ENCODE measurements at places on chromosomes 6 and 20. TPM values are rescaled to one million over a fixed set of nuclear protein-coding genes. Genes with fewer than 3 reads are reported as not detected.
A peak's percentile ranks its signal among the peaks of the same experiment; 100 is the strongest.

DNA sequence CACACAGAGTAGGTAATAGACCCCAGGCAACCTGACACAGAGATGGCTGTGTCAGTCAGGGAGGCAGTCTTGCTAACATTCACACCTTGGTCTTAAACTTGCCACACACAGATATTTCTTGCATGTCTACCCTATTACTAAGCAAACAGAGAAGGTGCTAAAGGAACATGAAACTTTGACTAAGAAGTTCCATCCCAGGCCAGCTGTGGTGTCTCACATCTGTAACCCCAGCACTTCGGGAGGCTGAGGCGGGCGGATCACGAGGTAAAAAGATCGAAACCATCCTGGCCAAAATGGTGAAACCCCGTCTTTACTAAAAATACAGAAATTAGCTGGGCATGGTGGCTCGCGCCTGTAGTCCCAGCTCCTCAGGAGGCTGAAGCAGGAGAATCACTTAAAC, 222.4 kb upstream of the JARID2 start:
- peak; percentile 74 for DNase-seq

DNA sequence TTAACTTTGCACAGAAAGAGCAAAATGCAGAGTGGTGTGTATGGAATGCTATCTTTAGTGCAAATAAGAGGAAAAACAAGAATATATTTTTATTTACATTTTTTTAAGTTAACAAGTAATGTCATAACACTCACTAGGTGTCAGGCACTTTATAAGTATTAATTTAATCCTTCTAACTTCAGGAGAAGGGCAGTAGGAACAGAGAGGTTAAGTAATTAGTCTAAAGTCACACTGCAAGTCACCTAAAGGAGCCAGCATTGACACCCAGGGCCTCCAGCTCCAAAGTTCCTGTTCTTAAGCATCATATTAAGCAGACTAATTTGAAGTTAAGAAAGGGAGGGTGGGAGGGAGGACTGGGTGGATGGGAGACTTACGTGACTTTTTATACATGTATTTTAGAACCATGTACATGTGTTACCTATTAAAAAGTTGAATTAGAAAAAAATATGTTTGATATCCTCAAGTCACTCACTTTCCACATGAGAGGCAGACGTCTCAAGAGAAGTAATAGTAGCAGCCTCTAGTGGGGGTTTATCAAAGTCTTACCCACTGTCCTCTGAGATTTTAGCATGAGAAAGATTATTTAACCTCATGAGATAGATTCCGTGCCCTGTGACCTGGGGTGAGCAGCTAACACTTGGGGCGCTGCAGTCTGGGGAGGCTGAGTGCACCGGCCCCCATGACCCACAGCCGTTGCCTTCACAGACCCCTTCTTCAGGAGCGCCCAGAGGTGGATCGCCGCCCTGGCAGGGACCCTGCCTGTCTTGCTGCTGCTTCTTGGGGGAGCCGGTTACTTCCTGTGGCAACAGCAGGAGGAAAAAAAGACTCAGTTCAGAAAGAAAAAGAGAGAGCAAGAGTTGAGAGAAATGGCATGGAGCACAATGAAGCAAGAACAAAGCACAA, 7.0 kb downstream of the BTN3A1 start:
- DNase-seq, result no peak

DNA sequence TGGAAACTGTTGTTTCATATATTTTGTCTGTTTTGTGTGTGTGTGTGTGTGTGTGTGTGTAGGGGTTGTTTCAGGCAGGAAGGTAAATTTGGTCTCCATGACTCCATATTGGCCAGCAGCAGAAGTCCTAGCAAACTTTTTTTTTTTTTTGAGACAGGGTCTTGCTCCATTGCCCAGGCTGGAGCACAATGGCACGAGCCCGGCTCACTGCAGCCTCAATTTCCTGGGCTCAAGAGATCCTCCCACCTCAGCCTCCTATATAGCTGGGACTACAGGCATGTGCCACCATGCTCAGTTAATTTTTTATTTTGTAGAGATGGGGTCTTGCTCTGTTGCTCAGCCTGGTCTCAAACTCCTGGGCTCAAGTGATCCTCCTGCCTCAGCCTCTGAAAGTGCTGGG, 75.8 kb downstream of the PRDM1 start:
- DNase-seq, result no peak

DNA sequence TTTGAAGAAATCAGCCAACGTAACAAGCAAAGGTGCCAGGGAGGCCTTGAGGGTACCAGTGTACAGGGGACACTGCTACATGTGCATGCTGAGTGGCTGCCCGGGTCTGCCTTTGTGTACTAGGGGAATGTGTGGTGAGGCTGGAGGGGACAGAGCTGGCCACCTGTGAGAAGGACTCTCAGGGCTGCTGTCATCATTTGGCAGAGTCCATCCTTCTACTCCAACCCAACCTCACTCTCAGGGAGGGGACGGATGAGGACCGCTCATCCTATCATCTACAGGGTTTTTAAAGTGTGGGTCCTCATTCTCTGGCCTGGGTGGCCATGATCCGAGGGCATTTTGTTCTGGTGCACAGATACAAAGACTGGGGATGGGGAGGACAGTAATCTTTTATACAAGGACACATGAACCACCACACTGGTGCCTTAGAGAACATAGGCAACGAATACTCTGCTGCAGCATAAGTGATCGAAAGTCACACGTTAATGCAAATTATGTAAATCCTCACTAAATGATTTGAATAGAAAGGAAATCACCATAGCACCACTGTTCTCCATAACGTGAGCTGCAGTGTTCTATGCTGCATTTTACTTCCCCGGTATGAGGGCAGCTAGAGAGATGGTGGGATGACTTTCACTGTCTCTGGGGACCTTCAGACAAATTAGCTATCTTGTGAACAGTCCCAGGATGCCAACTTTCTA, 181.4 kb downstream of the GMPR start:
- no peak for DNase-seq

DNA sequence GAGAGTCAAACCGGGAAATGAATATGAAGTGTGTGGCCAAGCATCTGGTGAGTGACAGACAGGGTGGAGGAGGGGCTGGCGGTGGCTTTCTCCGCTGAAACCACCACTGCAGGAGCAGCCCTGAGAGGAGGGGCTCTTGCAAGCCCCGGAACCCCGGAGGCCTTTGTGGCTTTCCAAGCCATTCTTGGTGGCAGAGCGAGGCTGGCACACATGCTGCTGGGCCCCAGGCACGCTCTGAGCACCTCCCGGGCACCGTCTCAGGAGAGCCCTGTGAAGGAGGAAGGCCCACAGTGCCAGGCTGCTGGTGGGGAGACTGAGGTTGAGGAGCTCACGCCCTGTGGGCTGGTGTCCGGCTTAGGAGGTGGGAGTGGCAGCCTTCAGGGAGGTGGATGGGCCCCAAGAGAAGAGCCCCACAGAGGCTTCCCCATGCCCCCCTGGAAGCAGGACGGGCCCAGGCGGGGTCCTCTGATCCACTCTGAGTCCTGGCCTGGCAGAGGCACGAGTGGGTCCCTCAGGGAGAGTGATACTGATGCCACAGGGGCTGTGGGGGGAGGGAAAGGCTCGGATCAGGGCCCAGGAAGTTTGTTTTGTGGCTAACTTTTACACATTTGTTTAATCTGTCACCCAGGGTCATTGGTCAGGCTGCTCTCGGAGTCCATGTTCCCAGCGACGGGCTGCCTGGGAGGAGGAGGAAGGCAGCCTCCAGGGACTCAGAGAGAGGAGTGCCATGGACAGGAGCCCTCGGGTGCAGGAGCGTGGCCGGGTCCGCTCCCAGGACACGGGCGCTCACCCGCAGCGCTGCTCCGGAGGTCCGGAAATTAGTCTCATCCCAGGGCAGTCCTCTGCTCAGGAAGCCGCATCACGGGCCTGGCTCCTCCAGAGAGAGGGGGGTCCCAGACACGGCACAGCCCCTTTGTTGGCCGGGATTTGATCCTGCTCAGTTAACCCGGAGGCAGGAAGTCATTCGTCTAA, 170.7 kb downstream of the ERMARD start:
- peak; percentile 6 for DNase-seq

DNA sequence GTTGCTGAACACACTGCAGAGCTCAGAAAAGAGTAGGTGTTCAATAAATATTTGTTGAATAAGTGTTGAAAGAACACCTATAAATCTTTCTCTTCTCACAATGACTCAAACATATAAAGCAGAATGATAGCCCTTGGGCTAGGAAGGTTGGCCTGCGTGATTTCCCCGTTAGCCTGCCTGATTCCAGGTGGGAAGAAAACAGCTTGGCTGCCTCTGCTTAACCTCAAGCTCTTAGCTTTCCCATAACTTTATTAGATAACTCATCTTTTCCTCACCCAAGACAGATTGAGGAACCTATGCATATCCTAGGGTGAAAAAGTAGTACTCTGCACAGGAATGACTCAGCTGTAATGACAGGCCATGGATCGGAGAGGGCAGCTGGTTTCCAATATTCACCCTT, 300.3 kb upstream of the ID4 start:
- DNase-seq, result no peak

- no peak for DNase-seq
Measured at GRCh38 chr6:153215242-153215641, 84.2 kb upstream of the RGS17 start.

DNA sequence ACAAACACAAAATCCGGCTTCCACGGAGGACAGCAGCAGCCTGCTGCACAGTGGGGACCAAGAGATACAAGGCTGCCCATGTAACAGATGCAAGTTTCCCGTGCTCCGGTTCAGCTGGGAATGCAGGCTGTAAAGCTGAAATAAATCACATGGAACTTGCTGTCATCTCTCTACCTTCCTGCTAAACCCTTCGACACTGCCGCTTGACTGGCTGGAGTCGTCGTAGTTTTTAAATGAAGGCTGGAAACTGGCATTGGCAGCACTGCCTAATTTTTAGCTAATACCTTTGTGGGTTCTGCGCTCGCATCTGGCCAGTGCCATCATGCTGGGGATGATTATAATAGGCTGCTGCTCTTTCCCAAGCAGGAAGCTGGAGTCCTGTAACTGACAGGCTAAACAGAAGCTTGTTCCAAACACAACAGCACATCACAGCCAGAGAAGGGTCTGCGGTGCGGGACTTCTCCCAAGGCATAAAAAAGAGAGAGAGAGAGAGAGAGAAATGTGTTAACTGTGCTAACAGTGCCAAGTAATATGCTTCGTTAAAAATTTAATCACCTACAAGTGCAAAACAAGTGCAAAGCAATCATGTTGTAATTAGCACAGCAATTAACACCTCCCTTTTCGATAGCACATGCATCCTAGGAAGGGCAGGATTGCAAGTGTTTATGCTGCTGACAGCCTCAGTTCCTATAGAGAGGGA, 146.1 kb downstream of the TFAP2A start:
- DNase-seq, result no peak

DNA sequence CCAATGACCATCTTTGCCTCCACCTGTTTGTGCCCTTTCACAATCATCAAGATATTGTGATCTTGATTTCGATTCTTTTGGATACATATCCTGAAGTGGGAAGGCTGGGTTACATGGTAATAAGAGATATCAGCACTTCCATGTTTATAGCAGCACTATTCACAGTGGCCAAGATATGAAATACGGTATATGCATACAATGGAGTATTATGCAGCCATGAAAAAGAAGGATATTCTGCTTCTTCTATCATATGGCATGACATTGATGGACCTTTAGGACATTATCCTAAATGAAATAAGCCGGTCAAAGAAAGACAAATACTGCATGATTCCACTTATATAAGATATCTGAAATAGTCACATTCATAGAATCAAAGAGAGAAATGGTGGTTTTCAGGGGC, 144.0 kb downstream of the CCDC170 start:
- DNase-seq, result no peak

SIRPG gene
- total RNA-seq, result 17.1 TPM

WASF1 gene
- total RNA-seq, result 1.7 TPM

Measured in CD8-positive, alpha-beta T cell (primary cell).